ENCODE measurements at places on chromosomes 5 and 9.

DNA sequence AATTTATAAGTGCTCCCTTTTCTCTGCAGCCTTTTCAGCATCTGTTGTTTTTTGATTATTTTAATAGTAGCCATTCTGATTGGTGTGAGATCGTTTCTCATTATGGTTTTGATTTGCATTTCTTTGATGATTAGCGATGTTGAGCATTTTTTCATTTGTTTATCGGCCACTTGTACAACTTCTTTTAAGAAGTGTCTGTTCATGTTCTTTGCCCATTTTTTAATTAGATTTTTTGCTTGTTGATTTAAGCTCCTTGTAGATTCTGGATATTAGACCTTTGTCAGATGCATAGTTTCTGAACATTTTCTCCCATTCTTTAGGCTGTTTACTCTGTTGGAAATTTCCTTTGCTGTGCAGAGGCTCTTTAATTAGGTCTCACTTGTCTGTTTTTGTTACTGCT lies 46.3 kb downstream of the FYB1 start:
- DNase-seq, result no peak

GRCh38 chr5:171966270-171966669 lies 40.2 kb downstream of the FBXW11 start:
- DNase-seq, result no peak

GRCh38 chr5:157335534-157336422 lies 69.9 kb downstream of the CYFIP2 start:
- DNase-seq, result no peak

DNA sequence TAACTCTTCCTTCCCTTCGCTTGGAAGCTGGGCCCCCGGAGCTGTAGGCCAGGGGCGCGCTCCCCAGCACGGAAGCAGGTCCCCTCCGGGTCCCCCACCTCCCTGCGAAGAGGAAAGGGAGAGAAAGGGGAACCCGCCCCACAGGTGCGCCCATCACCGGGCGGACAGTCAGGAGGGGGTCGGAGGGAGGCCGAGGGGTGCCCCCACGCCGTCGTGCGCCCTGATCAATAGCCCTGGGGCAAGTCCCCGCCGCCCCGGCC lies 793 bp downstream of the AGPAT2 start:
- no peak for DNase-seq

- DNase-seq, result no peak
Observed at GRCh38 chr5:143435210-143435657, 31.7 kb upstream of the NR3C1 start.

DNA sequence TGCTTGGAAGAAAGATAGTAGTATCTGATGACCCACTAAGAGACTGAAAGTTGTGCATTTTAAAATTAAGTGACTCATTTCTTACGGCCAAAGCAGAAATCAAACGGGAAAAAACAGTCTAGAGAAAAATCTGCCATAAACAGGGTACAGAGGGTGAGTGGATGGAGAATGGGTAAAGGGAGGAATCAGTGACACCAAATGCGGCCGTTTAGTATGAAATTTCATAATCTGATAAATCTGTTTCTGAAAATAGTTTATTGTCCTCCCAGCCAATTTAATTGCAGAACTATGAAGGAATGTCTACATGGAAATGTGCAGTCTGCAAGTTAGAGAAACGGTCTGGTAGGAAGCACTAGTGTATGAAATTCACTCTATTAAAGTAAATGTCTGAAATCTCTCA lies 39.5 kb downstream of the ADAMTS12 start:
- DNase-seq, result no peak

GRCh38 chr5:163658702-163659567 lies 153.5 kb downstream of the MAT2B start:
- DNase-seq, result no peak

- DNase-seq, result no peak
Observed at GRCh38 chr5:137580030-137580429, 80.9 kb upstream of the SPOCK1 start.

DNA sequence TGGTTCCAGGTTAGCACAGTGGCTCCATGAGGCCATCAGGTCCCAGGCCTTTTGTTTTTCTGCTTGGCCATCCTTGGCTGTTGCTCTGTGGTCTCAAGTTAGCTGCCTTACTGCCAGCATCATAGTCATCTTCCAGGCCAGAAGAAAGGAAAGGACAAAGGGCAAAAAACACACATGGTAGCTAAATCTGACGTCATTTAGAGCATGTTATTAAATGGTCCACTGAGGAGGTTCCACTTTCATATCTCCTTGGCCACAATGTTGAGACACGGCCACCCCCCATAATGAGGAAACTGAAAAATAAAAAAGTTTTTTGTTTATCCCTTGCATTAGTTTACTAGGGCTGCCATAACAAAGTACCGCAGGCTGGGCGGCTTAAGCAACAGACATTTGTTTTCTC lies 106.4 kb upstream of the NIPBL start:
- no peak for DNase-seq

DNA sequence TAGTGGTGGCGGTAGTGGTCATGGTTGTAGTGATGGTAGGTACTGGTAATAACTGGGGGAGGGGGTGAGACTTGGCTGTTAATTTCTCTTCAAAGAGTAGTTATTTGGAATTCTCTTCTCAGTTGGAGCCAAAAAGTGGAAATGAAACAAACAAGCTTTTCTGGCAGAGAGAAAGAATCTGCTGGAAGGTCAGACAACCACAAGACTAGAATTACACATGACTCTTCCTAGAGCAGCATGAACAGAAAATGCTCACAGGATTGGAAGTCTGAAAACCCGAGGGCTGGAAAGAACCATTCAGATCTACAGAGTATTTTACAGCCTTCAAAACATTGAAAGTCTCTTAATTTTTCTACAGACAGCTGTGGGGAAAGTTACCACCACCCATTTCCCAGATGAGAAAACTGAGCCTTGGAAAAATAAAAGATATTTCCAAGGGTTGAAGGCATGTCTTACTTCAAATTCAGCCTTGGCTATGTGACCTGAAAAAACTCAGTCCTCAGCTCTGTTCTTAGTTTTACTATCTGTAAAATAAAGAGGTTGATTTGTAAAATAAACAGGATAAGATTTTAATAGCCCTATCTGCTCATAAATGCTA lies 42.9 kb upstream of the TRIM32 start:
- DNase-seq, result no peak

GRCh38 chr5:180202939-180203573 lies 6.0 kb downstream of the RASGEF1C start:
- DNase-seq, result no peak

GRCh38 chr5:28344836-28345433 lies 1306.5 kb upstream of the CDH9 start:
- DNase-seq, result no peak

GRCh38 chr5:131998431-131999040 lies 12.9 kb downstream of the ACSL6 start:
- no peak for DNase-seq

DNA sequence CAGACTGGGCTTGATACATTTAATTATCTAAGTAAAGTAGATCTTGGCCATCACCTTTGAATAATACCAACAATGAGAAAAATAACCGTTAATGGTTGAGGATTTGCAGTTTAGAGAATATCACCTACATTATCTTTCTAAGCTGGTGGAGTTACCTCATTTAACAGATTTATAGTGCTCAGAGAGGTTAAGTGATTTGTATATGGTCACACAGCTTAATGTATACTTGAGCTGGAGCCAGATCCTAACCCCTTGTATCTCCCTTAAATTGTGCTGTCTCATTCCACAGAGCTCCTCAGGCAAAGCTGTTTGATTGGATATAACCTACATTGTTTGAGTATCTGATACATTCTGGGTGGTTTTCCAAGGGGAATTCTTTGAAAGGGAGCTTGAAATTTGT lies 57.8 kb downstream of the INSYN2B start:
- no peak for DNase-seq

GRCh38 chr9:135344915-135345500 lies 134.6 kb upstream of the PPP1R26 start:
- no peak for DNase-seq

DNA sequence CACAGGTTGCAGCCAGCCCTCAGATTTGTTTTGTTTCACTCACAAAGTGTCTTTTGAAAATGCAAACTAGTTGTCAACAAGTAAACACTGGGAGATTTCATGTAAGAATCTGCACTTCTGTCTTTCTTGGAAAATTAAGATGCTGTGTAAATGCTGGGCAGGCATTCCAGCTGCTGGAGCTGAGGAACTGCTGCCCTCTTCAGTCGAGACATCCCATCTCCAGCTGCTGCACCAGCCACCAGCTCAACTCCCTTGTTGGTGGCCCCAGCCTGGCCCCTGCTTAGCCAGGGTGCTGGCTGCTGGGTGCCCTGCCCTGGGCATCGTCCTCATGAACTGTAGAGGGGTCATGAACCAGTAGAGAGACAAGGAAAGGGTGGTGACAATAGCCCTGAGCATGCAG lies 33.1 kb upstream of the AFAP1L1 start:
- no peak for DNase-seq

GRCh38 chr5:141762790-141763368 lies 80.8 kb upstream of the ARAP3 start:
- no peak for DNase-seq

DNA sequence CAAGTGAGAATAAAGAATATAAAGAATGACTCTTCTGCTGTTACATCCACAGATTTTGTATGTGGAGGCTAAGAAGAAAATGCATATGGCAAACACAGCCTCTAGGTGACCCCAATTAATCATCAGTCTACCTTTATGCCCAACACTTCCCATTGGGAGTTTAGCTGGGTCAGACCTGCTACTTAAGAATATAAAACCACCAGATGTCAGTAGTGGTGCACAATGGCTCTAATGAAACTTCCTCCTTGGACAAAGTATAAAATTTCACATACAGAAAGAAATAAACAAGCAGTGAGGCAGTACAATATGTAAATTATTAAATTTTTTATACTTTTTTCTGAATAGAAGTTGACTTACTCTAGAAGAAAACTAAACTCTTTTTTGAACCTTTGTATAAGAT lies 539.9 kb downstream of the BRINP1 start:
- no peak for DNase-seq

DNA sequence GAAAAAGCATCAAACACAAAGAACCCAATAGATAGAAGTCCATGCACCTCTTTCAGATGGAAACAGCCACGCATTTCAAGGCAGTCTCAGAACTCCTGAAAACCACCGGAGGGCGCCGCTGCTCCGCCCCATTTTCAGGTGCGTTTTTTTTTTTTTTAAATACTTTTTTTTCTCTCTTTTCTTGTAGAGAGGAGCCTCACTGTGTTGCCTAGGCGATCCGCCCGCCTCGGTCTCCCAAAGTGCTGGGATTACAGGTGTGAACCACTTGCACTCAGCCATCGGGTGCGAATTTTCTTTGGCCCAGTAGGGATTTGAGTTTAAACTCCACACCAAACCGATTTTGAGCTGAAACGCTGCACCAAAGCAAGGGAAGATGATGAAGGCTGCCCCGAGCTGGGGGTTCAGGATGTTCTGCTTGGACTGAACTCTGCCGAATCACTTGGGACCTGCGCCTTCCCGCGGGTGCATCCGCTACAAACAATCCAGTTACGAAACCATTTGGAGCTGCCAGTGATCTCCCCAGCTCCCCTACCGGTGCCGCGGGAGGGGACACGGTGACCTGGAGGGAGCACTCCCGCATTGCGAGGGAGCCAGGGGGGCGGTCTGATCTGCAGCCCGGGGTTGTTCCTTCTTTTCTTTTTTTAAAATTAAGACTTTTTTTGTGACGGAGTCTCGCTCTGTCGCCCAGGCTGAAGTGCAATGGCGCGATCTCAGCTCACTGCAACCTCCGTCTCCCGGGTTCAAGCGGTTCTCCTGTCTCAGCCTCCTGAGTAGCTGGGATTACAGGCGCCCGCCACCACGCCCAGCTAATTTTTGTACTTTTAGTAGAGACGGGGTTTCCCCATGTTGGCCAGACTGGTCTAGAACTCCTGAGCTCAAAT lies 1.4 kb downstream of the PTGR1 start:
- DNase-seq, result no peak

DNA sequence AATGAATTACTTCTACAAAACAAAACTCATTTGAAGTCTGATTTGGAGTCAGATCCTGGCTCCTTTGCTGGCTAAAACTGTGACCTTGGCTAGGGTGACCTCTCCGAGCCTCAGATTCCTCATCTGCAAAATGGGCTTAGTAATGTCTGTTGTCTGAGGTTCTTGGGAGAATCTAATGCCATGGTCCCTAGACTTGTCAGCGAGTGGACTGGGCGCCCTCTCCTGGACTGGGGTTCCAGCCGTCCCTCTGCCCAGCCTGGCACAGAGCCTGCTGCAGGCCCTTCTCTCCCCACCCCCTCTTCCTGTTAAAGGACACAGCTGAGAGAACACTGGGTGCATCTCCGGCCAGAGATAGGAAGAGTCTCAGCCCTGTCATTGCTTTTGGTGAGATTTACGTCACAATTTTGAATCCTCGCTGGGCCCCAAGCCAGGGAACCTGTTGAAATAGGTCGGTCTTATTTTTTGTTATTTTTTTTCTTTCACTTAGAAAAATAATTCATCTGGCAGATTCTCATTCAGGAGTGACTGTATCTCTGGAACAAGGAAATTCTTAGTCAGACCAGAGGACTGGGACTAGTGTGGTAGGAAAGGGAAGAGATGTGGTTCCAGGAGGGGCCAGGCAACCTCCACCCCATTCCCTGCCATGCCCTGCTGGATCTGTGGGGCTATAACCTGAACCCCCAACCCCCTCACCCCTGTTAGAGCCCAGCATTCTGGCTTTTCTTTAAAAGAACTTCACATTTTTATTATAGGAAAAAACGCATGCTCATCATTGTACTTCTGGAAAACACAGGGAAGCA lies 48.2 kb upstream of the RPL26L1 start:
- no peak for DNase-seq

- no peak for DNase-seq
Observed at GRCh38 chr9:14987858-14988257, 77.6 kb upstream of the FREM1 start.

DNA sequence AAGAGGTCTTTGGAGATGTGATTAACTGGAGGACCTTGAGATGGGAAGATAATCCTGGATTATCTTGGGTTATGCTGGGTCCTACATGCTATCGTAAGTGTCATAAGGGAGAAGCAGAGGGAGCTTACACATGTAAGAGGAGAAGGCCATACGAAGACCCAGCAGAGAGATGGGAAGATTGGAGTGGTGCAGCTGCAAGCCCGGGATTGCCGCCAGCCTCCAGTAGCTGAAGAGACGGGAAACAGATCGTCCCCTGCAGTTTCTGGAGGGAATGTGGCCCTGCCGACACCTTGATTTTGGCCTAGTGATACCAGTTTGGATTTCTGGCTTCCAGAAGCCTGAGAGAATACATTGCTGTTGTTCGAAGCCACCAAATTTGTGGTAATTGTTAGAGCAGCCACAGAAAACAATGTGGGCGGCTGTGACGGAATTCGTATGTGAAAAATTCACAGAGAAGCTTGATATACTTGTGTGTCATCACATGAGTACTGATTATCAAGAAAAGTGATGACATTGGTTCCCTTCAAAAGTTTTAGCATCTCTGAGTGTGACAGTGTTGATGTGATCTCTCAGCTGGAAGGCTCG lies 86.9 kb downstream of the CYFIP2 start:
- peak; percentile 37 for DNase-seq

DNA sequence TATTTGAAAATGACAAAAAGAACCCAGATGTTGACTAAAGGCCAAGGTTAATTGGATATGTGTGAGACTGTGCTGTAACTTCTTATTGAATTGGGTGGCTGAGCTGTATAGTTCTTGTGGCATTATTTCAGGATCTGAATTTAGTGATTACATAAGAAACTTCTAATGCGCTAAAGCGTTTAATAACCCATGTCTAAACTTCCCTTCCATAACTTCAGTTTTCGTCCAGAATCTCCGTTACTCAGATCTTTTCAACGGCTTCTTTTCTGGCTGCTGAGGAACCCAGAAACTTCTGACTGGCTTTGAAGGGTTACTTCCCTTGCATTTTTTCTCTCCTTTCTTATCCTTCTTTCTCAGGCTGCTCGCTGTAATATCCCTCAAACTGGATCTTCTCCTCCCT lies 28.1 kb upstream of the C9orf72 start:
- no peak for DNase-seq

- DNase-seq, result no peak
Observed at GRCh38 chr9:124238546-124239140, 19.1 kb upstream of the NEK6 start.
